ENCODE measurements at places on chromosomes 13 and 19.

GRCh38 chr13:79432992-79433391 lies 26.9 kb upstream of the RBM26 start:
- H3K4me3 ChIP-seq = no peak overlapping the region
- no peaks in the 10 kb centered on the region for H3K36me3 ChIP-seq
- no peaks in the 10 kb centered on the region for H3K27me3 ChIP-seq
- H3K27ac ChIP-seq = no peak overlapping the region

- no peaks in the 10 kb centered on the region for H3K4me1 ChIP-seq
- no peaks in the 10 kb centered on the region for H3K36me3 ChIP-seq
- no peaks in the 10 kb centered on the region for H3K27me3 ChIP-seq
- no peak overlapping the region for H3K27ac ChIP-seq
- no peak overlapping the region for H3K4me3 ChIP-seq
These were observed 406.2 kb downstream of the SUCLA2 start for GRCh38 chr13:47594833-47595232.

- no peaks in the 10 kb centered on the region for H3K27me3 ChIP-seq
- H3K27ac ChIP-seq = peak overlapping the region; percentile 80
- DNase-seq = no peak
- no peaks in the 10 kb centered on the region for H3K36me3 ChIP-seq
- peaks cover 26% of the 10 kb centered on the region for H3K4me1 ChIP-seq
These were observed 19.6 kb upstream of the NFIC start for GRCh38 chr19:3346677-3347353.

- H3K4me3 ChIP-seq = no peak overlapping the region
- no peak for DNase-seq
- H3K4me1 ChIP-seq = no peaks in the 10 kb centered on the region
- no peaks in the 10 kb centered on the region for H3K36me3 ChIP-seq
- H3K27ac ChIP-seq = no peak overlapping the region
These were observed 10.5 kb upstream of the ELL start for GRCh38 chr19:18532168-18532890.

DNA sequence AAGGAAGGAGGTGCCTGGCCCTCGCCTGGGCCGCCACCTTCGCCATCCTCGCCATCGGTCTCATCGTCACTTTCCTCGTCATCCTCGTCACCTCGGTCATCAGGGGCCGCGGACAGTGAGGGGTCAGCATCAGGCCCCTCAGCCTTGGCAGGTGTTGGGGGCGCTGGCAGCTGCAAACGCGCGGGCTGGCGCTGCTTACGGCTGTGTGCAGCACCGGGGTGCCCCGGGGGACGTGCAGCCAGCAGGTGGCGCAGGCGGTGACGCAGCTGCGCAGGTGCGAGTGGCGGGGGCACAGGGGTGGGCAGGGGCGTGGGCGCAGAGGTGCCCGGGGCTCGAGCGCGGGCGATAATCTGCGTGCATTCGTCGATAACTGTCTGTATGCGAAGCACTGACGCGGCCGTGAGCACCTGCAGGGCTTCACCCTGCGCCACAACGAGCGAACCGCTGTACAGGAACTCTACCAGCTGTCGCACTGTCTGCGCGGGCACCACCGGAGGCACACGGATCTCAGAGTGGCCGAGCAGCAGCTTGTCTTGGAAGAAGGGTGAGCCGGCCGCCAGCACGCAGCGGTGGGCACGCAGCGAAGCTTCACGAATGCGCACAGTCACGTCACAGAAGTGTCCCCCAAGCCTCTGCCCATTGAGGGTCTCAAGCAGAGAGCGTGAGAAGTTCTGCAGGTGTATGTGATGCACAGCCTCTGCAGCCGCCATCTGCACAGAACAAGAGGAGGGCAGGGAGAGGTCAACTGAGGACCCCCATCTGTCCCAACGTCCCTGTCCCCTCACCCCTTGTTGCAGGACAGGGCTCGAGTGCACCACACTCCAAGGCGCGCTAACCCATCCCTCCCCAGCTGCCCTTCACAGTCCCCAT lies 2.4 kb downstream of the ZBTB45 start:
- no peak overlapping the region for H3K4me3 ChIP-seq
- no peak overlapping the region for H3K27ac ChIP-seq
- no peak for DNase-seq
- H3K36me3 ChIP-seq = peaks cover 3% of the 10 kb centered on the region
- H3K4me1 ChIP-seq = peaks cover 38% of the 10 kb centered on the region

GRCh38 chr19:2487842-2488241 lies 11.9 kb downstream of the GADD45B start:
- H3K36me3 ChIP-seq = no peaks in the 10 kb centered on the region
- peak overlapping the region; percentile 65 for H3K27ac ChIP-seq
- DNase-seq = no peak
- H3K27me3 ChIP-seq = no peaks in the 10 kb centered on the region
- H3K4me1 ChIP-seq = peaks cover 24% of the 10 kb centered on the region

GRCh38 chr13:78326633-78327032 lies 276.7 kb downstream of the POU4F1 start:
- H3K27ac ChIP-seq = no peak overlapping the region
- no peaks in the 10 kb centered on the region for H3K27me3 ChIP-seq
- no peaks in the 10 kb centered on the region for H3K4me1 ChIP-seq
- H3K36me3 ChIP-seq = no peaks in the 10 kb centered on the region
- DNase-seq = no peak
- H3K4me3 ChIP-seq = no peak overlapping the region

GRCh38 chr13:66503890-66504289 lies 726.2 kb downstream of the PCDH9 start:
- H3K36me3 ChIP-seq = no peaks in the 10 kb centered on the region
- no peak for DNase-seq
- no peaks in the 10 kb centered on the region for H3K27me3 ChIP-seq
- no peak overlapping the region for H3K4me3 ChIP-seq
- no peak overlapping the region for H3K27ac ChIP-seq
- no peaks in the 10 kb centered on the region for H3K4me1 ChIP-seq

DNA sequence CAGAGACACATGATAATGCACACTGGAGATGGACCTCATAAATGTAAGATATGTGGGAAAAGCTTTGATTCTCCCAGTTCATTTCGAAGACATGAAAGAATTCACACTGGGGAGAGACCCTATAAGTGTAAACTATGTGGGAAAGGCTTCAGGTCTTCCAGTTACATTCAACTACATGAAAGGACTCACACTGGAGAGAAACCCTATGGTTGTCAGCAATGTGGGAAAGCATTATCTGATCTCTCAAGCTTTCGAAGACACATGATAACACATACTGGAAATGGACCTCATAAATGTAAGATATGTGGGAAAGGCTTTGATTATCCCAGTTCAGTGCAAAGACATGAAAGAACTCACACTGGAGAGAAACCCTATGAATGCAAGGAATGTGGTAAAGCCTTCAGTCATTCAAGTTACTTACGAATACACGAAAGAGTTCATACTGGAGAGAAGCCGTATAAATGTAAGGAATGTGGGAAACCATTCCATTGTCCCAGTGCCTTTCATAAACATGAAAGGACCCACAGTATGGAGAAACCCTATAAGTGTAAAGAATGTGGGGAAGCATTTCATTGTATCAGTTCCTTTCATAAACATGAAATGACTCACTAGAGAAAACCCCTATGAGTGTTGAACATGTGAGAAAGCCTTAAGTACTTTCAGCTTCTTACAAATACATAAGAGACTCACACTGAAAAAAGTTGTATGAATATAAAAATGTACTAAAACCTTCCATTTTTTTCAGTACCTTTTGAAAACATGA lies 14.7 kb downstream of the ZNF441 start:
- H3K36me3 ChIP-seq = no peaks in the 10 kb centered on the region
- H3K4me1 ChIP-seq = no peaks in the 10 kb centered on the region
- no peak overlapping the region for H3K4me3 ChIP-seq
- H3K27me3 ChIP-seq = no peaks in the 10 kb centered on the region
- H3K27ac ChIP-seq = no peak overlapping the region

DNA sequence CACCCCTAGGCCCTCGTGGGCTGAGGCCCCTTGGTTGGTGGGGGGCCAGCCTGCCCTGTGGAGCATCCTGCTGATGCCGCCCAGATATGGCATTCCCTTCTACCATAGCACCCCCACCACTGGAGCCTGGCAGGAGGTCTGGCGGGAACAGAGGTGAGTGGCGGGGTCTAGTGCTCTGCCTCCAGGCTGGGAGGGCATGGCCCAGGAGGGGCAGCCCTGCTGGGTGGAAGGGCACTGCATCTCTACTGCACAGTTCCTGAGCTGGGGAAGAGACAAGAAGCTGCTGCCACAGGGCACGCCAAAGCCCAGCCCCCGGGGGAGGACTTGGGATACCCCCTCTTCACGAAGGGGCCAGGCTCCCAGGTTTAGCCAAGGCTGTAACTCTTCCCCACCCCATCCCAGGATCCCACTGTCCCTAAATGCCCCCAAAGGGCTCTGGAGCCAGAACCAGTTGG lies 2.4 kb upstream of the KMT2B start:
- peaks cover 19% of the 10 kb centered on the region for H3K4me1 ChIP-seq
- H3K4me3 ChIP-seq = peak overlapping the region; percentile 73
- no peaks in the 10 kb centered on the region for H3K27me3 ChIP-seq
- no peak overlapping the region for H3K27ac ChIP-seq
- H3K36me3 ChIP-seq = no peaks in the 10 kb centered on the region
- no peak for DNase-seq

- no peaks in the 10 kb centered on the region for H3K27me3 ChIP-seq
- H3K4me3 ChIP-seq = no peak overlapping the region
- H3K36me3 ChIP-seq = no peaks in the 10 kb centered on the region
- no peak overlapping the region for H3K27ac ChIP-seq
- no peaks in the 10 kb centered on the region for H3K4me1 ChIP-seq
These were observed 61.2 kb upstream of the WDFY2 start for GRCh38 chr13:51523082-51523518.

DNA sequence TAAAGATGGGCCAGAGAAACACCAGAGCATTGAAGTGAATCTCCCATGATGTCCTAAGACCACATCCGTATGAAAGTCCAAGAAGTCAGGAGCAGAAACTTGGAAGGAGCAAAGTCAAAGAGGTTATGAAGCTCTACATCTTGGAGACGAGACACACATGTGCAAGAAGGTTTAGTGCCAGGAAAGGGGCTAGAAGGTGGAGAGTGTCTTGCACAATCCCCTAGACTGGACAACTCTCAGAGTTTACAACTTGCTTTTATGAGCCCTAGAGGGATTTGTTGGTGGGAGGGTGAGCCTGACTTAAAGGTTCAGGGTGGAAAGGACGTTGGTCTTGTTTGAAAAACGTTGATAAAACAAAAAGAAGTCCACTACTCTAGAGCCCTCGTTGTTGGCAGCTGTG lies 150.6 kb downstream of the GPC6 start:
- H3K36me3 ChIP-seq = no peaks in the 10 kb centered on the region
- DNase-seq = no peak
- no peaks in the 10 kb centered on the region for H3K27me3 ChIP-seq
- H3K4me1 ChIP-seq = no peaks in the 10 kb centered on the region
- no peak overlapping the region for H3K27ac ChIP-seq
- no peak overlapping the region for H3K4me3 ChIP-seq

GRCh38 chr13:75812751-75813181 lies 176.6 kb downstream of the LMO7 start:
- no peaks in the 10 kb centered on the region for H3K4me1 ChIP-seq
- no peak overlapping the region for H3K4me3 ChIP-seq
- no peak overlapping the region for H3K27ac ChIP-seq

- H3K36me3 ChIP-seq = no peaks in the 10 kb centered on the region
- H3K4me3 ChIP-seq = no peak overlapping the region
- DNase-seq = no peak
- no peaks in the 10 kb centered on the region for H3K27me3 ChIP-seq
- no peak overlapping the region for H3K27ac ChIP-seq
- H3K4me1 ChIP-seq = no peaks in the 10 kb centered on the region
These were observed 192.4 kb downstream of the NUFIP1 start for GRCh38 chr13:44796597-44797490.

DNA sequence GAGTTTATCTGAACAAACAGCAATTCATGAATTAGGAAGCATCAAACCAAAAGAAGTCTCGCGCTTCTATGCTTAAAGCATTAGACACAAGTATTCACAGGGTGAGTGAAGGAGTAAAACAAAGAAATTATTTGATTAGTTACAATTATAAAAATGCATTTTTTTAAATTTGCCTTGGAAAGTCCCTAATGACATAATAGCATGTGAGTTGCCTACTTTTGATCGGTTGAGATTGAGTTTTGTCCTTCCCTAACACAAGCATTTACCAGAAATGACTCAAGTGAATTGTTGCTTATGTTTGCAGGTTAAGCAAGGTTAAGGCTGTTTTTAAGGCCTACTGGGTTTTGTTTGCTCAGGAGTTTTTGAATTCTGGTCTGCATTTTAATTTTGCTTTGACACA lies 389 bp upstream of the ZNF649 start:
- no peak overlapping the region for H3K4me3 ChIP-seq
- no peaks in the 10 kb centered on the region for H3K27me3 ChIP-seq
- DNase-seq = no peak
- H3K27ac ChIP-seq = no peak overlapping the region
- peaks cover 5% of the 10 kb centered on the region for H3K36me3 ChIP-seq

DNA sequence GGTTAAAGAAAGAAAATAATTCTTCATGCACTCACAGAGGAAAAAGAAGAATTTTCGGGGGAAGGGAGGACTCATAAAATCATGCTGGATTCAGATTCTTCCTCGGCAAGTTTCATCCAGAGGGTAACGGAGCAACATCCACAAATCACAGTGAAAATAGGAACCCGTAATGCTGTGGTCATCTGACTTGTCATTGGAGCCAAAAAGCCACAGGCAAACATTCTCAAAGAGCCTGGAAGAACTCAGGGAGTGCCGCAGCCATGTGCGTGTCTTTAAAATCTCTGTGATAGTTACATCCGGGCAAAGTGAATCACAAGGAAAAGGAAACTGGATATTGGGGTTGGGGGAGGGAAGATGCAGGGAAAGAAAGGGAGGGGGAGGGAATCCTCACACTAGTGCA lies 33.0 kb upstream of the VSTM2B start:
- peaks cover 21% of the 10 kb centered on the region for H3K27me3 ChIP-seq
- no peak overlapping the region for H3K27ac ChIP-seq
- no peaks in the 10 kb centered on the region for H3K4me1 ChIP-seq
- no peak for DNase-seq
- no peaks in the 10 kb centered on the region for H3K36me3 ChIP-seq
- H3K4me3 ChIP-seq = no peak overlapping the region

DNA sequence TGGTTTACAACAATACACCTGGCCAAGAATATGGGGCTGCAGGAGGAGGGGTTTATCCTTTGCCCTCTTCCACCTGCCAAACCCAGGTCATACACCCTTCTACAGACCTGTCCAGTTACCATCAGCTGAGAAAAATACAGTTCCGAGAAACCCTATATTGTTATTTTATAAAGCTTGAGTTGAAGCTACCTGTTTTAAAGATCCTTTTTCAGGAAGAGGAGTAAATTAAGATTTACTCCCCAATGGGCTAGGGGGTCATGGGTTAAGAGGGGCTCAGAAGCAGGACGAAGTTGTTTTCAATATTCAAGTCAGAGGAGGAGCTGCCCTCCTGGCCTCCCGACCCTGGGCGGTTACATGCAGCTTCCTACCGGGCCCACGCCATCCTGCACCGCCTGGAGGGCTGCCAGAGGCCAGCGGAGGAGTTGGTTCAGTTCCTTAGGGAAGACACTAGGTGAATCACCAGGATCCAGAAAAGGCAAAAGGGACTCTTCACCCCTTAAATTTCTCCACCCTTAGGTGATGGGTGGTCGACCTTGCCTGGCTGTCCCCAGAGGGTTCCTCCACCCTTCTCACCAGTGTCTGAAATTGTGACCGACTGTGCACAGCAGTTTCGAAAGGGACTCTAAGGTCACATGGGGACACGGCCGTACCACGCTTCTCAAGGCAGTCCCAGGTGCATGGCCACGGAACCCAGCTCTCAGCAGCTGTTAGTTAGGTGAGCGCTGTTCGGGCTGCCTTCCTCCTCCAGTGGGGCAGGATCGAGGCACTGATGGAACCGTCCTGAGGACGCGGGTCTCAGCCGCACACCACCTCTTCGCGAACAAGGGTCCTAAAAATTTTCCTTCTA lies 1.2 kb downstream of the GJB2 start:
- peak overlapping the region; percentile 66 for H3K4me3 ChIP-seq
- H3K36me3 ChIP-seq = no peaks in the 10 kb centered on the region
- DNase-seq = no peak
- no peaks in the 10 kb centered on the region for H3K4me1 ChIP-seq

All from Panc1 (cell line).